ENCODE measurements at places on chromosomes 7 and 10.

GRCh38 chr7:151736403-151736909, 140.5 kb downstream of the PRKAG2 start:
- DNase-seq, result peak; percentile 92

DNA sequence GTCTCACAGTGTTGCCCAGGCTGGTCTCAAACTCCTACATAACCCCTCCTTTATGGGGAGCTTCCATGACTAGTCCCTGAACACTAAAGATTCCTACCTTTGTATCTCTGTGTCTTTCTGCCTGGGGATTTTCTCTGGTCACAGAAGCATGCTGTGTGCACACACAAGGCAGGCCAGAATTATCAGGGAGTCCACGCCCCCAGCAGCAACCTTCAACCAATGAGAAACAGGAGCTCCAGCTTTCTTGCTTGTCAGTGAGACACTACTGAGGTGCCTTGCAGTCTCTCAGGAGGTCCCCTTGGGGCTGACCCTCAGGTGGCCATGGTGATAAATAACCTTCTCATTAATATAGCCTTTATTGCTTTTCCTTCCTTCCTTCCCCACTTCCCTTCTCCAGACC, 45.1 kb upstream of the AUTS2 start:
- peak; percentile 11 for DNase-seq

DNA sequence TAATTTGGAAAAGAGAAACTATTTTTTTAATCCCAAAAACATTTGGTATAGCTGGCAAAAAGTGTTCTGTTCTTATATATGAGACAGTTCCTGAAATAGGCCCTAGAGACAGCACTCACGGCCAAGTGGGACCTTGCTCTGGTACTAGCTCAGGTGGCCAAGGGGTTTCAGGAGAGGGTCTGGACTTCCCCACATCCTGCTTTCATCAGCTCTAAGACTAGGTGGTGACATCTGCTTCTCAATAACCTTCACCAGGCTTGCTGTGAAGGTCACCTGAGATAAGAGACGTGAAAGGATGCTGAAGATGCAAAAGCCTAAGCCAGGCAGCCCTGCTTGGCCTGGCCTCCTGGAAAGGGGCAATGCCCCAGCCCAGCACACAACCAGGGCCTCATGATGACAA, 40.6 kb downstream of the RBM28 start:
- no peak for DNase-seq

- DNase-seq, result no peak
Measured at GRCh38 chr10:35445150-35445884, 109.0 kb downstream of the CCNY start.

DNA sequence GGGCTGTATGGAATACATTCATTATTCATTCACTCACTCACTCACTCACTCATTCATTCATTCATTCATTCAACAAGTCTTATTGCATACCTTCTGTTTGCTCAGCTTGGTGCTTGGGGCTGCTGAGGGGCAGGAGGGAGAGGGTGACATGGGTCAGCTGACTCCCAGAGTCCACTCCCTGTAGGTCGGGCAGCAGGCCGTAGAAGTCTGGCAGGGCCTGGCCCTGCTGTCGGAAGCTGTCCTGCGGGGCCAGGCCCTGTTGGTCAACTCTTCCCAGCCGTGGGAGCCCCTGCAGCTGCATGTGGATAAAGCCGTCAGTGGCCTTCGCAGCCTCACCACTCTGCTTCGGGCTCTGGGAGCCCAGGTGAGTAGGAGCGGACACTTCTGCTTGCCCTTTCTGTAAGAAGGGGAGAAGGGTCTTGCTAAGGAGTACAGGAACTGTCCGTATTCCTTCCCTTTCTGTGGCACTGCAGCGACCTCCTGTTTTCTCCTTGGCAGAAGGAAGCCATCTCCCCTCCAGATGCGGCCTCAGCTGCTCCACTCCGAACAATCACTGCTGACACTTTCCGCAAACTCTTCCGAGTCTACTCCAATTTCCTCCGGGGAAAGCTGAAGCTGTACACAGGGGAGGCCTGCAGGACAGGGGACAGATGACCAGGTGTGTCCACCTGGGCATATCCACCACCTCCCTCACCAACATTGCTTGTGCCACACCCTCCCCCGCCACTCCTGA, 2.4 kb downstream of the EPO start:
- DNase-seq, result no peak

- no peak for DNase-seq
Measured at GRCh38 chr7:102455596-102455995, 9.1 kb downstream of the ALKBH4 start.

GRCh38 chr7:78985509-78985908, 468.0 kb downstream of the MAGI2 start:
- no peak for DNase-seq

- peak; percentile 28 for DNase-seq
Measured at GRCh38 chr7:113394856-113395255, 276.5 kb upstream of the SMIM30 start.

GRCh38 chr10:78699971-78700370, 368.8 kb upstream of the ZMIZ1 start:
- no peak for DNase-seq

- DNase-seq, result no peak
Measured at GRCh38 chr10:118032564-118032963, 14.2 kb downstream of the RAB11FIP2 start.

DNA sequence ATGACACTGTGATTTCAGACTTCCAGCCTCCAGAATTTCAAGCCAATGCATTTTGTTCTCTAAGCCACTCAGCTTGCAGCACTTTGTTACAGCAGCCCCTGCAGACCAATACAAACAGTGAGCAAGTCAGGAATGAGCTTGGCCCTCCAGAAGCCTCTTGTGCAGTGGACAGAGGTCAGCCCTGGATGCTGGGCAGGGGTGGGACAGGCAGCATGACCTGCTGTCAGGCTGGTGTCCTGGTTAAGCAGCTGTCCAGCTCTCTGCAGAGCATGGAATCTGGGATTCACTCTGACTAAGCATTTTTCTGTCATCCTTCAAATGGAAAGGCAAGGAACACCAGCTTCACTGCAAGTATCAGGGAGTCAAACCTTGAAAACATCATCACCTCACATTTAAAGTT, 85.5 kb upstream of the GDF10 start:
- no peak for DNase-seq

DNA sequence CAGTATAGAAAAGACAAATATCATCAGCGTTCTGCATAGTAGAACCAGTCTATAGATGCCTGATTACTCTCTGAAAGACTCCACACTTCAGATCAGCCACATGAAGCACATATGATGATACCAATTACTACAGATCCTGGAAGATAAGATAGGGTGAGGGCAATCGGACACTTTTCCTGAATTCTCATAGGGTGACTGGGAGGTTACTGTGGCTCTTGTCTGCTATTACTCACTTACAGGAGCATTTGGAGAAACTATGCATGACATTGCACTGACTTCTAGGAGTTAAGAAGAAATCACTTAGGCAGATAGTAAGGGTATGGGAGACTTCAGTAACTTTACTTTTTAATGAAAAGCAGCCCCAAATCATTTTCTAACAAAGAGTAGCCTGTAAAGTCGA, 1140.9 kb downstream of the XPNPEP1 start:
- DNase-seq, result no peak

GRCh38 chr7:32893207-32893524, 1.6 kb upstream of the KBTBD2 start:
- DNase-seq, result no peak

GRCh38 chr10:7111561-7111960, 299.3 kb downstream of the SFMBT2 start:
- no peak for DNase-seq

DNA sequence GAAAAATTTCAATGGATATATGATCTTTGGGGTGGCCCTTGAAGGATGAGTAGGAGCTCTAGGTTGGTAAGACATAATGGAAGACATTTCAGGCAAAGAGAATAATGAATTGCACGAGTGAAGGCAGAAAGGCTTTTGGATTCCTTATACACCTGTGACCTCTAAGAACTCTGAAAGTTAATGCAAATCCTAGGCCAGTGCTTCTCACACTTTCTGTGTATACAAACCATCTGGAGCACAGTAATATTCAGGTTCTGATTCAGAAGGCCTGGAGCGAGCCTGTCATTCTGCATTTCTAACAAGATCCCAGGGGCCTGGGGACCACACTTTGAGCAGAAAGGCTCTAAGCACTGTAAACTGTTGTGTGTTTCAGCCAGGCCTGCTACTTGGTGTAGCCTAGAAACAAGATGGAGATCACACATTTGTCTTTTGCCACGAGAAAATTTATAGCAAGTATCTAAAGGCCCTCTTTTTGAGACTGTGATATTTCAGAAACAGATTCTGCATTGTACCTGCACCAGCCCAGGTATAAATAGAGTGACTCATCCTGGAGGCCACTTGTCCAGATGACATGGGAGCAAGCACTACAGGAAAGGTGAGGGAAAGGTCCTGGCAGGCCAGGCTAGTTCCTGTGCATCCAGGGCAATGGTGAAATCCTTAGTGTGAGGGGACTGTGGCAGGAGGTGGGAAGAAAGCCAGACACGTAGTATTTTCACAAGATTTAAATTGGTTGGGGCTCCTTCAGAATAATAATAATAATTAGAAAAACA, 24.4 kb downstream of the MRPS33 start:
- DNase-seq, result no peak

GRCh38 chr10:9294132-9294663, 1239.7 kb downstream of the GATA3 start:
- DNase-seq, result no peak

GRCh38 chr10:10792681-10793080, 225.0 kb upstream of the CELF2 start:
- DNase-seq, result no peak

- DNase-seq, result no peak
Measured at GRCh38 chr7:80413383-80413945, 98.4 kb downstream of the GNAT3 start.

DNA sequence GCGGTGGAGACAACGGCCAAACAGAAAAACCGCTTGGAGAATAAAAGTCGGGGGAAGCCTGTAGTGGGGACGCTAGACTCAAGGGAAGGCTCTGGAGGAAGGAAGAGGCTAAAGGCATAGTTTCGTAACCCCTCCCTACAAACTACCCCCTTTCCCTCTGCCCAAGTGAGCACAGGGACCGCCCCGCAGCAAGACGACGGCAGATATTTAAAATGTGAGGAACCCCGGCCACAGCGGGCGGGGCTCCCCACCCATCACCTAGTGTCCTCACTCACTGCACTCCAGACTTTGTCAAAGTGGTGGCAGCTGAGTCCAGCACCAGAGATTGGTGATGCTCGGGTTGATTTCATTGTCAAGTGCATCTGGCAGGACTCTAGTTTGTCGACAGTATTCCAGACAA, 69.1 kb downstream of the PRKAG2 start:
- no peak for DNase-seq

GRCh38 chr7:25656581-25657026, 428.3 kb upstream of the NPVF start:
- peak; percentile 63 for DNase-seq

- DNase-seq, result no peak
Measured at GRCh38 chr7:144659211-144659610, 176.6 kb downstream of the TPK1 start.

- DNase-seq, result no peak
Measured at GRCh38 chr10:28077889-28078288, 79.0 kb upstream of the ODAD2 start.

GRCh38 chr10:100970076-100970913, 991 bp downstream of the SEMA4G start:
- no peak for DNase-seq
